Activated T-cell treated with anti-CD3 and anti-CD28 coated beads, Interleukin-2, amount 50 U/mL, for 24 hours (primary cell): ENCODE measurements at places on chromosomes 6 and 20.
A peak's percentile ranks its signal among the peaks of the same experiment; 100 is the strongest.

GRCh38 chr6:56604186-56604585, 38.5 kb downstream of the DST start:
- DNase-seq = no peak

- DNase-seq = no peak
Measured at GRCh38 chr6:136415351-136416007, 125.8 kb upstream of the BCLAF1 start.

DNA sequence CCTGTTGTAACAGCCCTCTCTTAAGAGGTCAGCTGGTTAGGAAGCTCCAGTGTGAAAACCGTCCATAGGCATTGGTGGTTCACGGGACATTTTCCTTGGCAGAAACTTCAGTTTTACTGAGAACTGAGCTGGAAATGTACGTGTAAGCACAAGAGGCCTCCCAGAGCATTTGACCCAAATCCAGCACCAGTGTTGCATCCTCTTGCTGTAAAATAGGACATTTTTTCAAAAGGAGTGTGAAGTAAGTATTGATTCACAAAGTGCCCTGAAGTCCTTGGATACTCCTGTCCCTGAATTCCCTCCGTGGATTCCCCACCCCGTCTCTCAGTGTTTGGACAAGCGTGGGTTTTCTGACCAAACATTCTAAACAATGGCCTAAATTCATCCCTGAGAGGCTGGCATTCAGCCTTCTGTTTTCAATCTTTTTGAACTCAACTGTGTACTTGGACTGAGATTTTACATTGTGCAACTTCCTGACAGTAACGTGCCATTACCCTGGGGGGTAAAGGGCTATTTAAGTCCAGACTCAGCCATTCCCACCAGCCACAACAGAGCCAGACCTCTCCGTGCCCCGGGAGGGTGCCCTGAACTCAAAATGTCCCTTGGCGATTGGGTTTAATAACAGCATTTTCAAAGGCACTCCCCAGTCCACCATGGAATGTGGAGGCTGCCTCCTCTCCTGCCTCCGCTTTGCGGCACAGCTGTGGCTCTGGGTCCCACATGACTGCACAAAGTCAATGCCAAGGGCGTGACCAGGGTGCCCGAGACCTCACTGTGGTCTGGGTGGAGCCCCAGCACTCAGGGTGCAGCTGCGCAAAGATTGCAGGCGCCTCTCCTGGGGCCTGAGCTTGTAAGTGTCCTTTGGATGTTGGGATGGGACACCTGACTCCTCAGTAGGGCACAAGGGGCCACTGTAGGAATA, 92.7 kb upstream of the AFDN start:
- no peak for DNase-seq

DNA sequence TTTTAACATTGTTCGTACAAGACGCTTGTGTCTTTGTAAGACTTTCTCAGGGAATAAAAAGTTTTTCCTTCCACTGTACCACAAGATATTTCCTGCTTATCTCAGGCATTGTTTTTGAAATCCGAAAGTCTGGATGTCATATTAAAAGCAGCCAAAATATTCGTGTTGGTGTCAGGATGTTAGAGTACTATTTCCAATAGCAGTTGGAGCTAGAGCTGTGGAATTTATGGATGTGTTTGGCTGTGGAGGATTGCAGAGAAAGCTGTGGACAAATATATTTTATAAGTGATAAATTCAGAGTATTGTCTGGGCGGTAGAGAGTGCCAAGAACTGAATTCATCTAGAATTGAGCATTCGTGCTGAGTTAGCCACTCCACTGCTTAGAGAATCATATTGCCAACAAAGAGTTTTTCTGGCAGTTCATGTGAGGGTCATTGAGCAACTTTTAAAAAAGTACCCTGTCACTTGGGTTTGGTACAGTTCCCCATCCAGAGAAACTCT, 57.7 kb downstream of the ZDHHC14 start:
- no peak for DNase-seq

- DNase-seq = peak; percentile 56
Measured at GRCh38 chr6:166998256-166999144, 697 bp upstream of the CEP43 start.

GRCh38 chr6:135826236-135826804, 25.2 kb upstream of the PDE7B start:
- no peak for DNase-seq

GRCh38 chr20:63161176-63161651, 54.7 kb downstream of the YTHDF1 start:
- no peak for DNase-seq

DNA sequence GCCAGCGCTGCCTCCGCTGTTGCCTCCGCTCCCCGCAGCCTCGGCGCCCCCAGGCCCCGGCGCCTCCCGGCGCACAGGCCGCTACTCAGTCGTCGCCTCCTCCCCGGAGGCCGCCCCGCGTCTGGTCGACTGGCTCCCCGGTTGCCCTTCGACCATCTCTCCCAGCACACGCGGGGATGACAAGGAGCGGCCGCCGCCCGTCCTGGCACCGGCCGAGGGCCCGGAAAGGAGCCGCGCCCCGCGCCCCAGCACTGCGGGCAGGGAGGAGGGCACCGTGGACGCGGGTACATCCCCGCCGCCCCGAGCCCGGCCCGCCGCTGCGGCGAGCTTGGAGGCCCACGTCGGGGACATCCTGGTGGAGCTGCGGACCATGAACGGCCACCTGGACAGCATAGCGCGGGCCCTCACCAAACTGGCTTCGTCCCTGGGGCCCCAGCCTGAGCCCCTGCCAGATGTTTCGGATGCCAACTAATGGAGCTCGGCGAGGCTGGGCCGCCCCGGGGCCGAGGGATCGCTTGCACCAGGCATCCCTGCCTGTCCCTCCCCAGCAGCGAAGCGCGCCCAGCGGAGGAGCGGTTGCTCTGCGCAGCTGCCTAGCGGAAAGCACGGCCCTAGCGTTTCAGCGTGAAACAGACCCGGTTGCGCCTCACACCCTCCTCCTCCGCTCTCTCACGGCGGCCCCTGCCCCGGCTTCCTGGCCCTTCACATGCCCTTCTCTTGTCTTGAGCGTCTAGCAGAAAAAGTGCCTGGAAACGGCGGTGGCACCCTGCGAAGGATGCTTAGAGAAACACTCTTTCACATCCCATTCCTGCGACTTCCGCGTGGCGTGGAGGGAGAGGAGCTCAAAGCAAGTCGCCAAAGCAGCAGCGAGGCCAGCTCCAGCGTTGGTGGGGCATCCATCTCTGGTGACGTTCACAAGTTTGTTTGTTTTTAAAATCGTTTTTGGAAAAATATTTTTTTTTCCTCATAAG, 285.8 kb upstream of the SUPT3H start:
- peak; percentile 75 for DNase-seq

GRCh38 chr6:112027942-112028674, 25.8 kb upstream of the CCN6 start:
- no peak for DNase-seq

GRCh38 chr6:49540614-49541013, 9.9 kb upstream of the C6orf141 start:
- no peak for DNase-seq

- DNase-seq = no peak
Measured at GRCh38 chr6:16730738-16731477, 30.4 kb downstream of the ATXN1 start.

GRCh38 chr20:34415079-34415478, 52.0 kb downstream of the ITCH start:
- no peak for DNase-seq

- DNase-seq = no peak
Measured at GRCh38 chr20:23139524-23139923, 53.4 kb upstream of the CD93 start.

- peak; percentile 29 for DNase-seq
Measured at GRCh38 chr20:25258476-25258805, 10.6 kb downstream of the PYGB start.

- DNase-seq = no peak
Measured at GRCh38 chr20:63212792-63213191, 3.1 kb downstream of the YTHDF1 start.

GRCh38 chr6:108744996-108745395, 103.2 kb upstream of the ARMC2 start:
- no peak for DNase-seq

GRCh38 chr6:104381907-104382306, 477.8 kb downstream of the HACE1 start:
- no peak for DNase-seq

- DNase-seq = no peak
Measured at GRCh38 chr20:63023936-63024571, 17.3 kb upstream of the BHLHE23 start.

GRCh38 chr20:20892328-20892727, 179.9 kb upstream of the RALGAPA2 start:
- no peak for DNase-seq

DNA sequence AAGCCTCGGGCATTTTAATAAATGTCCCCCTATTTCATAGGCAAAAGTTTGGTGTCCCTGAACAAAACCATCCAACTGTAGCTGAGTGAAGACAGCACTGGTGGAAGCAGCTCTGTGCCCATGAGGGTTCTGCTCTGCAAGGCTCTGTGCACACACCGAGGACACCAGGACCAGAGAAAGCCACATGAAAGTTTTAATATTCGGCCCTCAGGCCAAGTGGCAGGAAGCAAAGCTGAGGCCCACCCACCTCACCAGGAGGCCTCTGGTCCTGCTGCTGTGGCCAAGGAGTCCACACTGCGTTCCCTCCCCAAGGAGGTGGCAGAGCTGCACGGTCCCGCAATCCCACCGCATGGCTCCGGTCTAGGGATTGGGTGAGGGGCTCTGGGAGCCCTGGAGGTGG, 62.6 kb upstream of the RPS6KA2 start:
- no peak for DNase-seq

GRCh38 chr6:142700032-142700431, 244.9 kb downstream of the HIVEP2 start:
- no peak for DNase-seq

GRCh38 chr6:82980086-82980485, 85.6 kb downstream of the UBE3D start:
- no peak for DNase-seq

- no peak for DNase-seq
Measured at GRCh38 chr6:30842754-30843610, 41.3 kb upstream of the DDR1 start.

- no peak for DNase-seq
Measured at GRCh38 chr6:50973464-50973863, 154.8 kb downstream of the TFAP2B start.

- peak; percentile 65 for DNase-seq
Measured at GRCh38 chr20:45095805-45096238, 5.1 kb downstream of the KCNS1 start.

DNA sequence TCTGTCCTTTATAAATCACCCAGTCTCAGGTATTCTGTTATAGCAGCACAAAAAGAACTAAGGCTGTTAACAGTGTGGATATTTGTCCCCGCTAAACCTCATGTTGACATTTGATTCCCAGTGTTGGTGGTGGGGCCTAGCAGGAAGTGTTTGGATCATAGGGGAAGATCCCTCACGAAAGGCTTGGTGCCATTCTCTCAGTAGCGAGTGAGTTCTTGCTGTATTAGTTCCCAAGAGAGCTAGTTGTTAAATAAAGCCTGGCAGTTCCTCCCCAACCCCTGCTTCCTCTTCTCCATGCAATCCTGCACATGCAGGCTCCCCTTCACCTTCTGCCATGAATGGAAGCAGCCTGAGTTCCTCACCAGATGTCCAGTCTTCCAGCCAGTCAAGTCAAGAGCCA, 29.8 kb upstream of the ERVFRD-1 start:
- DNase-seq = no peak

DNA sequence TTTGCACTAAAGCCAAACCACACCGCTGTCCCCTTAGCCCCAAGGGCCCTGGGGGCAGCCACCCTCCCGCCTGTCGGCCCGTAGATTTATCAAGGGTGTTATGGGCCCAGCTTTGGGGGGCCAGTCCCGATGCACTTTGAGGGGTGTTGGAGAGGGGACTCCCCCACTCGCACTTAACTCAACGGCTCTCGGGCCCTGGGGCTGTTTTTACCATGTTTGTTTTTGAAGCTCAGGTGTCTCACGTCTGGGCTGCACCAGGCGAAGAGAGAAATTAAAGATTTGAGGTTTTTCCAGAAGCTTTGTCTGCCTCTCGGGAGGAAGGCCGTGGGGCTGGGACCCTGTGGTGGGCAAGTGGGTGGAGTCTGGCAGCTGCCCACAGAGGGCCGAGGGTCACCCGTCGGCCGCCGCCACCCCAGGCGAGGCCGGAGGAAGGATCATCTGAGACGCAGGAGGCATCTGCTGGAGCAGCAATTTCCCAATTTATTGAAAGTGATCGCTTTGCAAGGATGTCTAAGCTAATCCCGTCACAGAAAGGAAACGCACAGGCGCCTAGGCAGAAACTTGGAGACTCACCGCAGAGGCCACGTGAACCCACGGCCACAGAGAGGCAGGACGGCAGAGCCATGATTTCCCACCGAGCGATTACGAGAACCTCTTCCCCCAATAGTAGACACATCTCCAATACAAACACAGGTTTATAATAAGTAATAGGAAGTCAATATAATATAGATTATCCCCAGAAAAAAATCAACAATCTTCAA, 3.8 kb downstream of the SLC2A4RG start:
- DNase-seq = no peak

DNA sequence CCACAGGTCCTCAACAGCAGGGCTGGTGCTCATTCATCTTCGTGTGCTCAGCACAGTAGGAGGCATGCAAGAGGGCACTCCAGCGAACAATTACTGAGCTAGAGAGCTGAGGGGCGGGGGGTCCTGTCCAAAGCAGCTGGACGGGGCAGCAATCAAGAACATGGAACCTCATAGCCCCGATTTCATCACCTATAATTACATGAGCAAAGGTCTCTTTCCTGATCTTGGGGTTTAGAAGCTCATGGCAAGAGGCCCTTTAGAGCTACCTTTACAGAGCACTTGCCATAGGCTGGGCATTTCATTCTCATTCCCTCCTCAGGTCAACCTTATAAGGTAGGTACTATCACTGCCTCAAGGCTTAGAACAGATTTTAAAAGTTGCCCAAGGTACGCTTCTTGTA, 10.4 kb downstream of the MOCS1 start:
- DNase-seq = no peak

DNA sequence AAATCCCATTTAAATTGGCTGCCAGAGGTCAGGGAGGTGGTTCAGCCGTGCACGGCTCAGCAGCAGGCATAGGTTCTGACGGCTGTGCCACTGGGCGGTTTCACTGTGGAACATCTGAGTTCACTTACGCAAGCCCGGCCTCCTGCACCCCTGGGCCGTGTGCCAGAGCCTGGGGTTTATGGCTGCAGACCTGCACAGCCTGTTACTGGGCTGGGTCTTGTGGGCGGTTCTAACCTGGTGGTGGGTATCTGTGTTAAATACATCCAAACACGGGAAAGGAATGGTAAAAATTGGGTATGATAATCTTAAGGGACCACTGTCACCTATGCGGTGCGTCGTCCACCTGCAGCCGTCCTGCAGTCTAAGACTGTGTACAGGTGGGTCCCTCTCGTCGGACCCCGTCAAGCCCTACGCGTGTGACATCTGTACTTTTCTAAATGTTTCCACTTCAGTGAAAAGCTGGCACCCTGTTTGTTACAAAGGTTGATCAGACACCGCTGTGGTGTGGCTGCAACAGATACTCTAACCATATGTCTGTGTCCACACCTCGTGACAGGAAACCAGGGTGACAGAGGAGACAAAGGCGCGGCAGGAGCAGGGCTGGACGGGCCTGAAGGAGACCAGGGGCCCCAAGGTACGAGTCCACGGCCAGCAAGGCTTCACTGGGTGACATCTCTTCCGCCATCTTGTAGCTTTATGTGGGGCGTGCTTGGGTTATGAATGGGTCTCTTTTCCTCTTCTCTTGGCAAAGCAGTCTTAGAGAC, 21.5 kb downstream of the COL9A3 start:
- no peak for DNase-seq
